CD4-positive, alpha-beta memory T cell (primary cell): ENCODE measurements at places on chromosomes 7 and 10.

GRCh38 chr7:157003445-157003755 lies 7.1 kb downstream of the MNX1 start:
- peaks cover 38% of the 10 kb centered on the region for H3K27me3 ChIP-seq
- H3K4me3 ChIP-seq = no peak overlapping the region

DNA sequence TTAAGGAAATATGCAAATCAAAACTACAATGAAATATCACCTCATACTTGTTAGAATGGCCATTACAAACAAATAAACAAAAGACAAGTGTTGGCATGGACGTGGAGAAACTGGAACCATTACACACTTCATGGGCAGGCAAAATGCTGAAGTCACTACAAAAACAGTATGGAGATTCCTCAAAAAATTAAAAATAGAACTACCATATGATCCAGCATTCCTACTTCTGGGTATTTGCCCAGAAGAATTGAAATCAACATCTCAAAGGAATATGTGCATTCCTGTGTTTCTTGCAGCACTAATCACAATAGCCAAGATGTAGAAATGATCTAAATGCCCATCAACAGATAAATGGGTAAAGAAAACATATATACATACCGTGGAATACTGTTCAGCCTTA lies 83.6 kb downstream of the NRCAM start:
- no peaks in the 10 kb centered on the region for H3K27me3 ChIP-seq
- no peak for DNase-seq
- H3K27ac ChIP-seq = no peak overlapping the region
- H3K4me3 ChIP-seq = no peak overlapping the region
- H3K4me1 ChIP-seq = no peaks in the 10 kb centered on the region

- no peaks in the 10 kb centered on the region for H3K4me1 ChIP-seq
- H3K27me3 ChIP-seq = no peaks in the 10 kb centered on the region
- no peak overlapping the region for H3K4me3 ChIP-seq
- DNase-seq = no peak
- H3K27ac ChIP-seq = no peak overlapping the region
- H3K36me3 ChIP-seq = no peaks in the 10 kb centered on the region
Measured at GRCh38 chr10:28644647-28645046, 32.7 kb upstream of the BAMBI start.

DNA sequence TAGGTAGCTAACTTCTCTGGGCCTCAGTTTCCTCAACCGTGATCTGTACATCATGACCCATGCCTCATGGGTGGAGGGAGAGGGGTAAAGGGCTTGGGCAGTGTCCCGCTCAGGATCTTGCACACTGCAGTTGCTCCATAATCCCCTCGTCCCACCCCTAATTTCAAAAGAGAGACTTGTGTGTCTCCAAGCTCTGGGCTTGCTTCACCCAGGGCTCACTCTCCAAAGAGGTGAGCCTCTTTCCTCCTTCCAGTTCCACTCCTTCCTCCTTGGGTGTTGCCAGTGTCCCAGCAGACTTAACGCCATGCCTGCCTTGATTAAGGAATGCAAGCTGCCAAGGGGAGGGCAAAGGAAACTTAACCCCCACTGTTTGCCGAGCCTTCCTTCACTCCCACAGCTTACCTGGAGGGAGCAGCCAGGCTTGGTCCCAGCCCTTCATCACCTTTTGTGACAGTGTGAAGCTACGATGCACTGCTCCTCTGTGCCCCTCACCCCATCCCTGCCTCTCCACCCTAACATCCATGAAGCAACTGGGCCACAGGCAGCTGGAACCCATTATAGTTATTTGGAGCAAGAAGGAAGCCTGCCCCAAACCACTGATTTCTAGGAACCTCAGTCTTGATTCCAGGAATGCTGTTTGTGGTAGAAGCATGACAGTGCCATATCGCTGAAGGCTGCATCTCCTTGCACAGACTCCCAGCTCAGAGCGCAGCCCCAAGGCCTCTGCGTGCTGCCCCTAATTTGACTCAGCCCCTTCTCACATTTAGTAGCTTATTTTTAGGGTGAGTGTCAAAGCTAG lies 363.3 kb downstream of the TNS3 start:
- no peaks in the 10 kb centered on the region for H3K4me1 ChIP-seq
- no peaks in the 10 kb centered on the region for H3K27me3 ChIP-seq
- no peaks in the 10 kb centered on the region for H3K36me3 ChIP-seq
- H3K27ac ChIP-seq = no peak overlapping the region

DNA sequence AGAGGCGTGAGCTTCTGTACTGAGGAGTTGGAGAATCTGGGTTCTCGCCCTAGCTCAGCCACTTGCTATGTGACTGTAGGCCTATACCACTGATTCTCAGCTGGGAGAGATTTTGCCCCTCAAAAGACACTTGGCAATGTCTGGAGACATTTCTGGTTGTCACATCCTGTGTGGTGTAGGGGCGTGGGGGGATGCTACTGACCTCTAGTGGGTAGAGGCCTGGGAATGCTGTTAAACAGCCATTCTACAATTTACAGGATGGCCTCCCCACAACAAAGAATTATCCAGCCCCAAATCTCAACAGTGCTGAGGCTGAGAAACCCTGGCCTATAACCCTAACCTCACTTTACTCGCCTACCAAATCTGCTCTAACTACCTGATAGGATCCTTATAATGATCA lies 58.8 kb upstream of the GAD2 start:
- H3K4me3 ChIP-seq = no peak overlapping the region
- H3K27ac ChIP-seq = no peak overlapping the region
- H3K27me3 ChIP-seq = no peaks in the 10 kb centered on the region
- H3K36me3 ChIP-seq = no peaks in the 10 kb centered on the region
- H3K4me1 ChIP-seq = no peaks in the 10 kb centered on the region

GRCh38 chr10:15427843-15428414 lies 56.8 kb upstream of the FAM171A1 start:
- H3K4me1 ChIP-seq = no peaks in the 10 kb centered on the region
- no peak for DNase-seq
- no peaks in the 10 kb centered on the region for H3K27me3 ChIP-seq
- H3K4me3 ChIP-seq = no peak overlapping the region
- H3K27ac ChIP-seq = no peak overlapping the region

GRCh38 chr10:74704629-74705357 lies 121.6 kb upstream of the KAT6B start:
- DNase-seq = no peak
- no peaks in the 10 kb centered on the region for H3K36me3 ChIP-seq
- H3K27me3 ChIP-seq = no peaks in the 10 kb centered on the region
- H3K4me3 ChIP-seq = no peak overlapping the region

GRCh38 chr7:36390199-36391090 lies 783 bp downstream of the ANLN start:
- peaks cover 16% of the 10 kb centered on the region for H3K4me1 ChIP-seq
- DNase-seq = peak; percentile 31
- H3K27me3 ChIP-seq = no peaks in the 10 kb centered on the region

- DNase-seq = no peak
- H3K27me3 ChIP-seq = no peaks in the 10 kb centered on the region
- no peak overlapping the region for H3K27ac ChIP-seq
- no peaks in the 10 kb centered on the region for H3K36me3 ChIP-seq
Measured at GRCh38 chr7:12643001-12643643, 44.3 kb upstream of the ARL4A start.

- peaks cover 27% of the 10 kb centered on the region for H3K36me3 ChIP-seq
- H3K27ac ChIP-seq = no peak overlapping the region
- no peak for DNase-seq
- no peak overlapping the region for H3K4me3 ChIP-seq
Measured at GRCh38 chr10:5964736-5965135, 12.6 kb downstream of the IL15RA start.

GRCh38 chr10:112969542-112969941 lies 19.5 kb downstream of the TCF7L2 start:
- no peaks in the 10 kb centered on the region for H3K36me3 ChIP-seq
- no peak for DNase-seq
- no peak overlapping the region for H3K27ac ChIP-seq

- H3K27ac ChIP-seq = no peak overlapping the region
- no peaks in the 10 kb centered on the region for H3K36me3 ChIP-seq
- no peaks in the 10 kb centered on the region for H3K27me3 ChIP-seq
- H3K4me3 ChIP-seq = no peak overlapping the region
- H3K4me1 ChIP-seq = no peaks in the 10 kb centered on the region
- DNase-seq = no peak
Measured at GRCh38 chr10:44015702-44016500, 367.2 kb upstream of the ZNF32 start.

DNA sequence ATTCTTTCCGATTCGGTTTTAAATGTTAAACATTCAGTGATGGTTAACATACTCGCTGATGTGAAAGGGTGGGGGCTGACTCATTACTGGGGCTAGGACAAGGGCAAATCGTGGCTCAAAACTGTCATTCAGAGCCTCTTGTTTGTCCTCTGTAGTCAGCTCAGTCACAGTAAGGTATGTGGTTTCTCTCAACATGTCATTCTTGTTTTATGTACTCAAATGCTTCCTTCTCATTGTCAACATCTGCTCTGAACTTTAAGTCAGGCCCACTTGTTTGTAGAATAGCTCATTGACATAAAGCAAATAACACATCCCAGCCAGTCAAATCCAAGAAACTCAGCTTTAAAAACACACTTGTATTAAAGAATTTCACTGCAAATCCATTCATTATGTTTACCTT lies 7.3 kb downstream of the SLC16A9 start:
- no peak for DNase-seq
- no peak overlapping the region for H3K27ac ChIP-seq
- H3K4me3 ChIP-seq = no peak overlapping the region
- no peaks in the 10 kb centered on the region for H3K27me3 ChIP-seq
- no peaks in the 10 kb centered on the region for H3K36me3 ChIP-seq
- H3K4me1 ChIP-seq = no peaks in the 10 kb centered on the region

- no peaks in the 10 kb centered on the region for H3K36me3 ChIP-seq
- H3K27me3 ChIP-seq = no peaks in the 10 kb centered on the region
- no peak for DNase-seq
- no peaks in the 10 kb centered on the region for H3K4me1 ChIP-seq
- H3K27ac ChIP-seq = no peak overlapping the region
Measured at GRCh38 chr10:54131833-54132232, 669.2 kb downstream of the PCDH15 start.

DNA sequence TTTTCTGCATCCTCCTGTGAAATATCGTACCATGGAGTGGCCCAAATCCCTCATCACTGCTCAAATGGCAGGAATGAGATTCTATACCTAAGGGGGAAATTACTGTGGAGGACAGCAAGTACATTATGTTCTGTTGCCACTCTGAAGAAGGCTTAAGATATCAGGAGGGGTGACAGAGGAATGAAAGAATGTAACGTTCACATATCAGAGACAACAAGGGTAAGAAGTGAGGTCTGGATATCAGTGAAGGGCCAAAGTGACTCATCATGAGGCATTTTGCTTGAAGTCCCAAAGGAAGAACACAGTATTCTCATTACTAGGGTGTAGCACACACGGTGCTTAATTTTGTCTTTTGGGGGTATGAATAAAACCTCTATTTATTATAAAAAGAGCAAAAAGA lies 71.5 kb upstream of the SLC13A1 start:
- H3K27me3 ChIP-seq = no peaks in the 10 kb centered on the region
- no peaks in the 10 kb centered on the region for H3K36me3 ChIP-seq
- no peak for DNase-seq
- H3K27ac ChIP-seq = no peak overlapping the region
- H3K4me3 ChIP-seq = no peak overlapping the region
- no peaks in the 10 kb centered on the region for H3K4me1 ChIP-seq

GRCh38 chr10:89019569-89020327 lies 29.1 kb downstream of the FAS start:
- DNase-seq = no peak
- no peak overlapping the region for H3K4me3 ChIP-seq
- H3K27me3 ChIP-seq = no peaks in the 10 kb centered on the region
- peaks cover 26% of the 10 kb centered on the region for H3K36me3 ChIP-seq
- no peak overlapping the region for H3K27ac ChIP-seq
